ENCODE measurements at places on chromosomes 12 and 14.

DNA sequence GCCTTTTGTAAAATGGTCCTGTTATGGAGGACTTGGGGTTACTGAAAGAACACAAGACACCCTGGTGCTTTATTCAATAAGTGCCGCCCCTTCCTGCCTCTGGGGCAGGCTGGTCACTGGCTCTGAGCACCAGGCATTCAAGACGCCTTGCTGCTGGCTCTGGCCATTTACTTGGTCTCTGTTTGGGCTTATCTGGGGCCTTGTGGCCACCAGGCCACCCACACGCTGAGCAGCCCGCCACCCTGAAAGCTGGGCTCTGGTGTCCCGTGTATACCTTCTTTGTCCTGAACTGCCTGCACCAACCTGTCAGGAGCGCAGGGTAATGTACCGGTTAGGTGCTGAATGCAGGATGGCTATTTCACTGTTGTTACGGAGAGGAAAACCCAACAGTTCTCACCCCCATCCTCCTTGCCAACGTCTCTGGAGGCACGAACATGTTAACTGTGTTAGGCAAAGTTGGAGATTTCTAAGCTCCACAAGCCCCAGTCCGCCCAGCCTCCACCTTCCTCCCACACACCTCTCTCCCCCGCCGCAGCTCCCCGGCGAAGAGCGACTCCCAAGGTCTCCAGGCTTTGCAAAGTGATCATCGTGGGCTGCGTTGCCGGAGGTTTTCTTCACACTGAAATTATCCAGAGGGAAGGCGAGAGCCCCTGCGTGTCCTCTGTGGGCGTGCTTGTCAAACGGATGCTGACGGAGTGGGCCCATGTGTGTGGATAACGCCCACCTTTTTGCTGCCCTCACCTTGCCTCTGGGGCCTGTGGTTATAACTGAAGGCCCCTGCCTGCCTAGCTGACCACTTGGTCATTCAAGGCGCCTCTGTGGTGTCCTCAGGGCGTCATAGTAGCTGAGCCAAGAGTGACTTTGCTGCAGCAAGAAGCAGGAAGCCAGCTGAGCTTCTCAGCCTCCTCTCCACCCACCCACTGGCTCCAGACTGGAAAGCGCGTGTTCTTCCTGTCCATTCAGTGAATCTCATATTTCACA, 18.8 kb upstream of the BEGAIN start:
- no peak for DNase-seq

- no peak for DNase-seq
Observed at GRCh38 chr12:55572168-55572567, at the start of gene OR2AP1. Gene OR2AP1 (plus strand): TSS chr12:55572468. CDS start chr12:55574415, 1,947 bp downstream.

- DNase-seq, result no peak
Observed at GRCh38 chr14:74566174-74567141, 45.6 kb downstream of the LTBP2 start.

GRCh38 chr14:73710737-73711136, 3.4 kb downstream of the PNMA1 start:
- DNase-seq, result no peak

DNA sequence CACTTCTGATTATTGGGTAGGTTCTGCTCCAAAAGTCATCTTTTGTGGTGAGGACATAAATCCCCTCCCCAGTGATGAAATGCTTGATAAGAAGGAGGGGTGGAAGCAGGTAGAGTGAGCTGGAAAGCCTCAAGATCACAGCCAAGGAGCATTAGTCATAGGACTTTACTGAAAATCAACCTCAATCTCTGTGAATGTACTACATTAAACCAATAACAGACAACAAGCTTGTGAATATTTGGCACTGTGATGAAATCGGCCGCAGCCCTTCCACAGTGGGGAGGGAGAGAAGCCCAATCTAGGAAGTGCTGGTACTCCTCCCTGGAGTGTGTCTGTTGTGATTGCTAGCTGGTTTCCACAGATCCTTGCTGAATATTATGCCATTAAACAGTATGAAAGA, 41.2 kb upstream of the PTCSC3 start:
- no peak for DNase-seq

- DNase-seq, result no peak
Observed at GRCh38 chr12:26338586-26339572, 143.5 kb downstream of the SSPN start.

DNA sequence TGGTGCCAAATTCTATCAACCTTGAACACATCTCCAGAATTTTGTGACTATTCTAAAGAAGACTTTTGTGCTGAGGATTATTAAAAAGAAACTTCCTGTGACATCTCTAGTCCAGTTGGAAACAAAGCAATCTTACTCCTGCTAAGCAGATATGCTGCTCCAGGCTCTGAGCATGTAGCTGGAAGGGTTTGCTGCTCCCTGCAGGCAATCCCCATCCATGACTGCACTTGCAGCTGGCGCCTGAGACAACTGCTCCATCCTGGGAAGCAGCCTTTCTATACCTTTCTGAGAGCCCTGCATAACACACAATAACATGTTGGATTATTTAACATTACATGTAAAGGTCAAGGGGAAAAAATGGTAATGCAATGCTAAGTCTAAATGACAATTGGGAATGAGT, 105.1 kb downstream of the NDUFA12 start:
- no peak for DNase-seq

- no peak for DNase-seq
Observed at GRCh38 chr12:2963760-2964292, 4.6 kb downstream of the TEAD4 start.

GRCh38 chr12:43676183-43676813, 82.3 kb downstream of the PUS7L start:
- DNase-seq, result no peak

DNA sequence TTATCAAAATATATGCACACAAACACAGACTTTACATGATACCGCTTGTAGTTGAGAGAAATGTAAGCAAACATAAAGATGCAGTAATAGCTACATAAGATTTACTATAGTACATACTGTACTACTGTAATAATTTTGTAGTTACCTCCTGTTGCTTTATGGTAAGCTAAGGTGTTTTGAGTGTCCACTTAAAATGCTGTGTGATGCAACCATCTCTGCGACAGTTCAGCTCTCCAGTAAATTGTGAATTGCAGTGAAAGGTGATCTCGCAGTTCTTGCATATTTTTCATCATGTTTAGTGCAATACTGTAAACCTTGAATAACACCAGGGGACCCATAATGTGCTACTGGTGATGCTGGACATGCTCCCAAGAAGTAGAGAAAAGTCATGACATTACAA, 21.6 kb downstream of the ZC3H14 start:
- DNase-seq, result no peak

DNA sequence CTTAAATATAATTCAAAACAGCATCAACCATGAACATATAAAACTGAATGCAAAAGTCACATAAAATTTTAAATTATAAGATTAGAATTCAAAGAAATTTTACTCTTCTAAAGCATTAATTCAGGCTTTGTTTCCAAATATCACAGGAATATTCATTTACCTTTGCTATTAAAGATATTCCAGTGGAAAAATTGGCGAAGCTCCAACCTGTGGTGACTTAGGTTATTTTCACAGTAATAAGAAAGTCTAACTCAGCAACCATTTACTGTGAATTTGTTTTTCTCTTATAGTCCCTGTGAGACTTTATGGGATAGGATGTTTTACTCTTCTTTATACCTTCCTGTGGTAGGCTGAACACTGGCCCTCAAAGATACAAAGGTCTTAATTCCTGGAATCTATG, 3.2 kb downstream of the WDR89 start:
- DNase-seq, result no peak

GRCh38 chr14:23670481-23670880, 34.3 kb downstream of the DHRS2 start:
- DNase-seq, result no peak

DNA sequence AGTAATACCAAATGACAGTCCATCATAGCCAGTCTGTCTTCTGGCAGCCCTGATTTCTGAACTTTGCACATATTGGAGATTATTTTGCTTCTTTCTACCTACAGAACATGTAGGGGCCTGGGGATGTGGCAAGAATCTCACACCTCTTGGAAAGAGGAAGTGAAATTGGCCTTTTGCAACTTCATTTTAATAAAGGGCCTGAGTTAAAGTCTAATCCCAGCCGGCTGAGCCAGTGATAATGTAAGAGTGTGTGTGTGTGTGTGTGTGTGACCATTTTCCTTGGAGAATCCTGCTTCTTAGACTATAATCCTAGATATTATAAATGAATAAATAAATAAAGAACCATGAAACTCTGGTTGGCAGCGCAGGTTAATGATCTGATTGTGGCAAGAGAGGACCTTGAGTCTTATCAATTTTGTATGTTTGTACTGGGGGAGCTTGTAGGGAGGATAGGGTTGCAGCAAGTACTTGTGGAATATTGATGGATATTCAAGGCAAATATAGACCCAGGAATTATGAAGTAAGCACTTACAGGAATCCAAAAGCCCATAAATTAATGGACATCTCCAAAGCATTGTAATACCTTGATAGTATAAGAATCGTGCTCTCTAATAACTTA, 233.2 kb upstream of the AMIGO2 start:
- no peak for DNase-seq

DNA sequence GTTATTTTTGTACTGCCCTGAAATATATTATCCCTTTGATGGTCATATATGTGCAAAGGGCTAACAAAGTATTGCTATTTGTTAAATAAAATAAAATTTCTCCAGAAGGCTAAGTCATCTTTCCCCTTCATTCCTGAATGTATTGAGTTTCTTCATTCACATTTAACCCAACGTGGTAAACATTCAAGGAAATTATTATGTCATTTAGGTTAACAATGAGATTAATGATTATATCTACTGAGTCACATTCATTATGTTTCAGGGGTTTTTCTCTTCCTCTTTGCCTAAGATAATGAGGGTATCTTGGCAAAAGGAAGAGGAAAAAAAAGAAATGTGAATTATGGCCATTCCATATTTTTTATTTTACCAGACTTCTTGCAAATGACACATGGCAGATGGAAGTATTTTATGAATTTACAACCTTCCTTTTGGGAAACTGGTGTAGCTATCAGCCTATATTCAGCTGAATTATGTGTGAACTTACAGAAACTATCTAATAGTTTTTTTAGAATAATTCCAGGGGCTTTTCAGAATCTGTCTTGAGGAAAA, 27.2 kb downstream of the TSPAN8 start:
- DNase-seq, result no peak

DNA sequence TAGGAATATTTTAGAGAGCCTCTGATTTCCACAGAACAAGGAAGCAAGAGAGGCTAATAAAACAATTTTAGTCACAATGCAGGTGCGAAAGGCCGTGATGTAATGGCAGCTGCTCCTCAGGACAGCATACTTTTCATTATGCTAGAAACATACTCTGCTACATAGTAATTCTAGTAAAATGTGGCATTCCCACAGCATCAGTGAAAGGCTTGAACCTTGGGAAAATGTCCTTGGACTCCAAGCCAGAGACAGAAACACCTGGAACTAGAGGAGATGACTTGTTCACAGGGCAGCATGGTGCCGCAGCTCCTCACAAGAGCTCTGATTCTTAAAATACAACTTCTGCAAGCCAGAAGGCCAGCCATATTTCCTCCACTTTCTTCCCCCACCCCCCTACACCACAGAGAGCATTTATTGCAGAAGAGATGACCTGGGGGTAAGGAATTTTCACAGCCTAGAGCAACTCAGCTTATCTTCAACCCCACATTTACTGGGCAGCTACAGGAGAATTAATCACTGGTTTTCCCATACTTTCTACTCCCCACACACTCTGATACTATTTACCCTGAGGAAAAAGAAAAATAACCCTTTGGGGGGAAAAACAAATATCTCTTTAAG, 15.8 kb downstream of the ABCC9 start:
- no peak for DNase-seq

DNA sequence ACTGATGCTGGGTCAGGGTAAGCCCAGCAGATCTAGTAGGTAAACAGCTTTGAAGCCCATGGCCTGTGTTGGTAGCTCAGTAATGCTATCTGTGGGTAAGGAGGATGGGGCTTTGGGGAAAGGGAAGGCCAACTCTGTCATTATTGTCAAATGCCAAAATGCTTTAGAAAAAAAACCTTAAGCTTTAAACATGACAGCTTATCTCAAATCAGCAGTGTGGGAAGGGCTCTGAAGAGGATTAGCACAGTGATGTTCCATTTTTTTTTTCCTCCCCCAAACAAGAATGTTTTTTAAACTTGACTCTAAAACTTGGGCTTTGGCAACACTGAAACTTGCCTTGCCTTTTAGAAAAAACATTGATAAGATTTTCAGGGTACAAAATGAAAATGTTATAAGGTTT, 11.7 kb downstream of the DAAM1 start:
- no peak for DNase-seq
